ENCODE measurements at places on chromosomes 13 and 19.

DNA sequence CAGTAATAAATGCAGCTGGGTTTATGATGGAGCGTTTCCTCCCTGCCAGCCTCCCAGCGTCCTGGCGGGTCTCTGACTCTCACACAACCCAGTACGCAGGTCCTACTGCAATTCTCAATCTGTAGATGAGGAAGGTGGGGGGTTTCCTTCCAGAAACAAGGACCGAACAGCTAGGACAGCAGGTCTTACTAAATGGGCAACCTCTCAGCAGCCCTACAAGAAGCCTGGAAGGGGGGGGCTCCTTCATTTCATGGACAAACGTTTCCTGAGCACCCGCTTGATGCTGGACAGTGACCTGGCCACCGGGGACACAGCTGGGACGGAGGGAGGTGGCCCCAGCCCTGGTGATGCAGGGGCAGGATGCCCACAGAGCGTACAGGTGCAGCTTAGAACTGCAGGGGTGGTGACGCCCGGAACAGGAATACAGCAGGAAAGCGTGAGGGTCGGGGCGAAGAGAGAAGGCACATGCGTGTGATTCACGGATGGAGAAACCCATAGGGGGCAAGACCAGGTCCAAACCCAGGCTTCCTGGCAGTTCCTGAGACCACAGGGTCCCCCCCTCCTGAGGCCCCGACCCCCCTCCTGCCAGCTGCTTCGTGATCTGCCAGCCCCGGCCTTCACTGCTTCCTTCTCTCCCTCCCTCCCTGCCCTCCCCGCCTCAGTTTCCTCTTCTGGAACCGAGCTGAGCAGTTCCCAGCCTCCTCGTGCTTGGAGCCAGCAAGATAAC is 732 bp upstream of the C2CD4C start:
- DNase-seq: no peak

DNA sequence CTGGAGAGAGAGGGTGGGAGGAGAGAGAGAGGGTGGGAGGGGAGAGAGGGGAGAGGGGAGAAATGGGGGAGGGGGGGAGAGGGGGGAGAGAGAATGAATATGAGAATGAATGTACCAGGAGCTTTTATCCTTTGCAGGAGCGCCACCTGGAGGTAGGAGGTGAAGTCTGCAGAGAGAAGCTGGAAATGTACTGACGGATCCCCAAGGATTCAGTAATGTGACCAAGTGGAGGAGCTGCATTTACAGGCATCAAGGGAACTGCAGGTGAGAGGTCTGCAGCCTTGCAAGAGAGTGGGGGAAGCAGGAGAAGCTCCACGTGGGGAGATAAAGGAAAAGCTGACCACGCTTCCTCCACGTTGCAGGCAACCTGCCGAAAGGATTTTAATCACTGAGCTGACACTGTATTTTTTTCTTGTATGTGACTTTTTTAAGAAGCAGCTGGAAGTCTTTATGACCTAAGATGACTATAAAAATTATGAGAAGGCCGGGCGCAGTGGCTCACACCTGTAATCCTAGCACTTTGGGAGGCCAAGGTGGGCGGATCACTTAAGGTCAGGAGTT is 33.7 kb downstream of the VSTM1 start:
- peak; percentile 72 for DNase-seq

GRCh38 chr19:31350033-31350692 is 927 bp upstream of the TSHZ3 start:
- no peak for DNase-seq

DNA sequence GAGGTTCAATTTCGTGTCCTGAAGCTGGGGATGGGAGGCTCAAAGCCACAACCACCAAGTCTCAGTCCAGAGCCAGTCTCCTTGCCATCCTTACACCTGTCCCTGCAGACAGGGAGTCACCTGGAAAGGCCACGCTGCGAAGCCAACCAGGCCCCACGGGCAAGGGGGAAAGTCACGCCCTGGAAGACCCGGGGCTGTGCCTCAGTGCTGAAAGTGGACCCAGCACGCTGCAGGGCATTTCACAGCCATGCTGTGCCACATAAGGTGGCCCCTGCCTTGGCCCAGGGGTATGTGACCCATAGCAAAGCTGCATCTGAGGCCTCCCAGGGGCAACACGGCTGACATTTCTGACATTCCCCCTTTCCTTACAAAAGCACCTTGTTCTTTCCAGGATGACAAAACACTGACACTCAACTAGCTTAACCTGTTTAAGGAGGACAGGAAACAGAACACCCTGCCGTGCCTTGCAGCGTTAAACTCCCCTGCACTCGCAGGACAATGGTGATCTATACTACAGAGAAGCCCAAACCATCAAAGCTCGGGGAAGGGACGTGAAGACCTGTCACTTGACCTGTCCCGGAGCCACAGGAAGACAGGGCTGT is 14.8 kb downstream of the CHERP start:
- DNase-seq: no peak

GRCh38 chr19:18263324-18264136 is 10.7 kb downstream of the IQCN start:
- no peak for DNase-seq

DNA sequence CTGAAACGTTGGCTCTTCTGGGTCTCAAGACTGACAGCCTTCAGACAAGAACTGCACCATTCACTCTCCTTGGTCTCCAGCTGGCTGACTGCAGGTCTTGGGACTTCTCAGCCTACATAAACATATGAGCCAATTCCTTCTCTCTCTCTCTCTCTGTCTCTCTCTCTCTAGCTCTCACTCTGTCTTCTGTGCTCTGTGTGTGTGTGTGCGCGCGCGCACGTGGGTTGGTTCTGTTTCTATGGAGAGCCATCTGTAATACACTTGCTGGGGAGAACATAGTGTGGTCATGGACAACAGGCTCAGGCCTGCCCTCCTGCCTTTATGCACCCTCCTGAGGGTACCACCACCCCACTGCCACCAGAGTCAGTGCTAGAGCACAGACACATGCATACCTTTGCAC is 13.7 kb upstream of the SERPINE3 start:
- DNase-seq: no peak

DNA sequence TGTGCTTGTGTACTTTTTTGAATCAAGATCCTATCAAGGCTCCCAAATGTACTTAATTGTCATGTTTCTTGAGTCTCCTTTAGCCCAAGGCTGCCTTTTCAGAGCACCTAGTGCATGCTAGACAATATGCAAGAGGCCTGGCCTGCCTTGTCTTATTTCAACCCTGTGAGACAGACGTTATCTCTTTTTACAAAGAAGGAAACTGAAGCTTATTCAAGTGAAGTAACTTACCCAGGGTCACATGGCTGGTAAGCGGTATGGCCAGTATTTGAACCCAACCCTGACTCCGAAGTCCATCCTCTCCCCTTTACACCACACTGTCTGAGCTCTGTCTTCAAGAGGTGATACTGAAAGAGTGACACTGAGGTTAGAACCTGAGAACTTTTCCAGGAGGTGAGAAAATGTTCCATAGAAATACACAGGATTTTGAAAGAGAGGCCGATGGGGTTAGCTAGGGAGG is 505.1 kb downstream of the FOXO1 start:
- DNase-seq: no peak

DNA sequence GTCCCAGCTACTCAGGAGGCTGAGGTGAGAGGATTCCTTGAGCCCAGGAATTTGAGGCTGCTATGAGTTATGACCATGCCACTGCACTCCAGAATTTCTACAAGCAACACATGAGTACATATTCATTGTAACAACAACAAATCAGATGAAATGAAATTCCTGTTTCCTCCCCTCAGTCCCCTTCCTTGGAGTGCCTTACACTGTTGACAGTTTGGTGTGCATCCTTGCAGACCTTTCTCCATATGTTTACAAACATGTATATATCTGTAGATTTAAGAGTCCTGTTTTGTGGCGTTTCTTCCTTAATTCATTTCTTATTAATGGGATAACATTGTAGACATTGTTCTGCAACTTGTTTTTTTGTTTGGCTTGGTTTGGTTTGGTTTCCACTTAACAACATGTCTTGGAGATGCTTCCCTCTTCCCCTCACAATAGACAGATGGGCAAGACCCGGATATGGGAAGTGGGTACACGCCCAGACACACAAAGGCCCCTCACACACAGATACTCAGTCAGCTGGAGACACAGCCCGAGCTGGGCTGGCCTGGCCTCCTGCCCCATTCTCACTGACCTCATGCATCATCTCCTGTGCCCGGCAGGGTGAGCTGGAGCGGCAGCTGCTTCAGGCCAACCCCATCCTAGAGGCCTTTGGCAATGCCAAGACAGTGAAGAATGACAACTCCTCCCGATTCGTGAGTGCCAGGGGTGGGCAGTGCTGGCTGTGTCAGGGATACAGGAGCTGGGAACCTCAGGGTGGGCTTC is 21.7 kb downstream of the MYH14 start:
- no peak for DNase-seq

GRCh38 chr13:26914148-26914547 is 153.6 kb upstream of the GPR12 start:
- DNase-seq: no peak

- no peak for DNase-seq
Measured at GRCh38 chr19:19579533-19580361, 38.7 kb downstream of the PBX4 start.

DNA sequence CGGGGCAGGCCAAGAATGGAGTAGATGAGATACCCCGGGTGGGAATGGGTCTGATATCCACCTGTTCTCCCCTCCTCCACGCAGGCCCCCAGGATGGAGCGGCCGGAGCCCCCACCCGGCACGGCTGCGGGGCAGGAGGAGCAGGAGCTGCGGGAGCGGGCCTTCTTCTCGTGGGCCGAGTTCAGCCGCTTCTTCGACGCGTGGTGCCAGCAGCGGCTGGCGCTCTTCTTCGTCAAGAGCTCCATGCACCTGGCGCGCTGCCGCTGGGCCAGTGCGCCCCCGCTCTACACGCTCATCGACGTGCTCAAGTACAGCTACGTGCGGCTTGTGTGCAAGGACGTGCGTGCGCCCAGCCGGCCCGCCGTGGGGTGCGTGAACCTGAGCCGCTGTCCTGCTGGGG is 1.2 kb downstream of the ZSWIM9 start:
- DNase-seq: no peak

- peak; percentile 74 for DNase-seq
Measured at GRCh38 chr19:51372649-51373504, at the start of gene NKG7. TSS of gene NKG7 (minus strand) at chr19:51372654. CDS start at chr19:51372535, 119 bp downstream.

DNA sequence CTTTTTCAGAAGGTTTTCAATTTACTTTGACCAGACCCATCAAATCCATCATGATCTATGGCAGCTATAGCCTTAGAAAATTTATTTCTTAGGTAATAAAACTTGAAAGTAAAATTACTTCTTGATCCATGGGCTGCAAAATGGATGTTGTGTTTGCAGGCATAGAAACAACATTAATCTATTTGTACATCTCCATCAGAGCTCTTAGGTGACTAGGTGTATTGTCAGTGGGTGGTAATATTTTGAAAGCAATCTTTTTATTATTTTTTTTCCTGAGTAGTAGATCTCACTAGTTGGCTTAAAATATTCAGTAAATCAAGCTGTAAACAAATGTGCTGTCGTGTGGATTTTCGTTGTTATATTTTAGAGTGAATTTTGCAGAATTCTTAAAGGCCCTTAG is 710.0 kb downstream of the SLITRK6 start:
- DNase-seq: no peak

GRCh38 chr13:96020155-96020575 is 33.0 kb downstream of the UGGT2 start:
- DNase-seq: no peak

DNA sequence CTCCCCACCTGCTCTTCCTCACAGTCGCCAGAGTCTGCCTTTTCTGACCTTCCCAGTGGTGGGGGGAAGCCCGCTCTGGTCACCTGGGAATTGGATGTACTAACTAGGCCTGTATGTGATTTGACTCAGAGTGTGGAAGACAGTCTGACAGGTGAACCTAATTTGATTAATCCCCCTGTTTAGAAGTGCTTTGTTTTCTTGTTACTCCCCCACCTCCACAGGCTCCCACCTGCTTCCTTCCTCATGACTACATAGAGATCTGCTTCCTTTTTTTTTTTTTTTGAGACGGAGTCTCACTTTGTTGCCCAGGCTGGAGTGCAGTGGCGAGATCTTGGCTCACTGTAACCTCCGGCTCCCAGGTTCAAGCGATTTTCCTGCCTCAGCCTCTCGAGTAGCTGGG is 44.0 kb downstream of the COG3 start:
- no peak for DNase-seq

DNA sequence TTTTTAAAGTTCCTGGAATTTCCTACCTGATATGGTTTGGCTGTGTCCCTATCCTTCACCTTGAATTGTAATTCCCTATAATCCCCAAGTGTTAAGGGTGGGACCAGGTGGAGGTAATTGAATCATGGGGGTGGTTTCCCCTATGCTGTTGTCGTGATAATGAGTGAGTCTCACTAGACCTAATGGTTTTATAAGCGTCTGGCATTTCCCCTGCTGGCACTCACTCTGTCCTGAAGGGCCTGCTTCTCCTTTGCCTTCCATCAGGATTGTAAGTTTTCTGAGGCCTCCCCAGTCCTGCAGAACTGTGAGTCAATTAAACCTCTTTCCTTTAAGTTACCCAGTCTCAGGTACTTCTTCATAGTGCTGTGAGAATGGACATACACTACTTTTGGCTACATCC is 298.7 kb downstream of the HS6ST3 start:
- DNase-seq: no peak

DNA sequence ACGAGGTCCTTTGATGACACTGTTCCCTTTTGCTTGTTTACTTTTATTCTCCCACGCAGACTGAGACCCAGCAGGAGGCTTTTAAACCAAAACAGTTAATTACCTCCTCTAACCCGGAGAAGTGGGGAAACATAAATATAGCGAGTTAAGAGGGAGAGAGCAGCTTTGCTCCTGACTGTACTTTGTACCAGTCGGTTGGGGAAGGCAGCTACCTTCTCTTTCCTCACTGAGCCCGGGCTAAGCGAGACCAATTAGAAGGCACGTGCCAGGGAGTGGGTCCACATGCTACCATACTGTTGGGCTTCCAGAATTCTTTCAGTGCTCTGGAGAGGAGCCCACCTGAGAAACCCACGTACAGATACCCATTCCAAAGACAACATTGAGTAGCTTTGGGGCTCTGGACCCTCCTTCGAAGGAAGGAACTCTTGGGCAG is 124.2 kb downstream of the ZIC5 start:
- DNase-seq: no peak

DNA sequence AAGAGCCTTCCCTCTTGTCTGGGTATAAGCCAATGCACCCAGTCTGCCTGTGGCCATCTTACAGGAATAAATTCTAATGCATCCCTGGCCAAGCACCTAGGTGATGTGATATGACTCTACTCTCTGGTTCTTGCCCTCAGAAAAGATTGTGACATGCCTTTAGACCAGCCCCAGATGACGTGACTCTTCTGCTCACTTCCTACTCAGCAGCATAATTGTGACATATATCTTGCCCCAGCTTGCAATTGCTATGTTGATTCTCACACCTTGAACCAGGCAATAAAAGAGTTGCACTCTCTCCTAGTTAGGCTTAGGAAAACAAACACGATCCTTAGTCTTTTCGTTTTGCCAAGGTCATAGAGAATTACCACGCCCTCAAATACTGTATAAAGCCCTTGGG is 13.3 kb upstream of the ZNF726 start:
- no peak for DNase-seq

DNA sequence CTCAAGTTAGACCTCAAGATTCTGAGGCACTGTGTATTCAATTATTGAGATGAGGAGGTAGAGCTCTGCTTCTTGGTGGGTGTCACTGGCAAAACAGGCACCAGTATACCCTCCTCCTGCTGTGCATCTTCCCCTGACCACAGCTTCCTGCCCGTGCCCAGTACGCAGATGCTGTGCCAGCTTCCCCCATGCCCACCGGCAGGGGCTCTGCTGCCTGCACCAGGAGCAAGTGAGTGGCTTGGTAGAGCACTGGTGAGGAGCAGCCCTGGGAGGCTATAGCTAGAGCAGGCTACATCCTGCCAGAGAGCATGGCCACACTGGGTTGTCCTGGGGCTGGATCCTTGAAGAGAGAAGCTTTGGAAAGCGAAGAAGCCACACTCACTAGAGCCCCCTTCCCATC is 21.0 kb upstream of the RNF17 start:
- DNase-seq: no peak

GRCh38 chr19:10852941-10853340 is 4.7 kb downstream of the C19orf38 start:
- DNase-seq: no peak
